ENCODE measurements at places on chromosomes 16 and 17.

GRCh38 chr16:54425681-54426552 lies 139.3 kb upstream of the IRX3 start:
- DNase-seq, result no peak

DNA sequence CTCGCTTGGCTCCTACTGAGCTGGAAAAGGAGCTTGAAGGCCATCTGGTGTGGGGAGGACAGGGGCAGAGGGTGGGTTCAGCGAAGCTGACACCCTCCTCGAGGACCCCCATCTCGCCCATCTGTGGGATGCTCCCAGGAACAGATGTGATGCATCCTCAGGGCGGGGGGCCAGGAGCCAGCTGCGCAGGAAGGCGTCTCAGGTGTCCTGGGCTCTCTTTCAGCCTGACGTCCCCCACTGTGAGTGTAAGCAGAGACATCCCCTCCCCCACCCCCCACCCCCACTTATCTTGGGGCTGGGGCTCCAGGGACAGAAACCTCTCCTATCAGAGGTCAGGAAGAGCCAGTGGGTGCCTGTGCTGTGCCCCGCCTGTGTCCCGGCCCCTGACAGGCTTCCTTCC lies 16.2 kb downstream of the KIF19 start:
- DNase-seq, result no peak

GRCh38 chr17:82836823-82837357 lies 2.9 kb downstream of the ZNF750 start:
- DNase-seq, result no peak

DNA sequence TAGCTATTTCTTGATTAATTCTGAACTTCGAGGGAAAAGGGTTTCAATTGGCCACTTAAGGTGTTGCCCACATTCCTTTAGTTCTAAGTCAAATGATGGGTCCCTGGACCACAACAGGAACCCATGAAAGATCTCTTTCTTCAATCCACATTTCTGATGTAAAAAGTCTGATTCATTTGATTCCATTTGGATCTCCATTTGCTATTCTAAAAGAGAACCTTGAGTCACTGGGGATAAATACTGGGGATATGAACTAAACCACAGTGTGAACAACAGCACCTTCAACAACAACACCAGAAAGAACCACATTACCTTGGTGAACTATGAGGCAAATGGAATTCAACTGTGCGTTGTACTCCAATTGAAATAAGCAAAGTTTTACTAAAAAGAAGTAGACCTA lies 108.9 kb upstream of the IRX5 start:
- DNase-seq, result no peak

DNA sequence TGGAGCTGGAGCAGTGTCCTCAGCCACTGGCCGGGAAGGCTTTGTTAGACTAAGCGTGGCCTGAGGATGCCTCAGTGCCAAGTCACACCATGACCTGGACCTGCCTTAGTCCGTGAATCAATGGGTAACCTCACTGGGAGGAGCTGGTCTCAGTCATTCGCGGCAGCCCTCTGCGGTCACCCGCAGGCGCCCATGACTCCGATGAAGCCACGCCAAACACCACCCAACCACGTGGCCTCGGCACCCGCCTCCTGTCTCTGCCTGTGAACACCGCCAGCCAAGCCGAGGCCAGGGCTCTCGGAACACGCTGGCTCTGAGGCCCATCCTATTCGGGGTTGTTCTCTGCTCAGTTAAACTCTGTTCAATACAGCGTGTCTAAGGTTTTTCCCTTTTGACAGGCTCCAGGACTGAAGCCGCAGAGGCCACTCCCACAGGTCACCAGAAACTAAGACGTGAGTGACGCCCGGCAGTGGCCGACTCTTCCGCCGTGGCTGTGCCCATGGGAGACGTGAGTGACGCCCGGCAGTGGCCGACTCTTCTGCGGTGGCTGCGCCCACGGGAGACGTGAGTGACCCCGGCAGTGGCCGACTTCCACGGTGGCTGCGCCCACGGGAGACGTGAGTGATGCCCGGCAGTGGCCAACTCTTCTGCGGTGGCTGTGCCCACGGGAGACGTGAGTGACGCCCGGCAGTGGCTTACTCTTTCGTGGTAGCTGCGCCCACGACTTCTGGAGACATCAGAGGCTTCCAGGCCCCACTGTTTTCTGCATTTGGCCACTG lies 16.8 kb upstream of the PABPN1L start:
- no peak for DNase-seq

DNA sequence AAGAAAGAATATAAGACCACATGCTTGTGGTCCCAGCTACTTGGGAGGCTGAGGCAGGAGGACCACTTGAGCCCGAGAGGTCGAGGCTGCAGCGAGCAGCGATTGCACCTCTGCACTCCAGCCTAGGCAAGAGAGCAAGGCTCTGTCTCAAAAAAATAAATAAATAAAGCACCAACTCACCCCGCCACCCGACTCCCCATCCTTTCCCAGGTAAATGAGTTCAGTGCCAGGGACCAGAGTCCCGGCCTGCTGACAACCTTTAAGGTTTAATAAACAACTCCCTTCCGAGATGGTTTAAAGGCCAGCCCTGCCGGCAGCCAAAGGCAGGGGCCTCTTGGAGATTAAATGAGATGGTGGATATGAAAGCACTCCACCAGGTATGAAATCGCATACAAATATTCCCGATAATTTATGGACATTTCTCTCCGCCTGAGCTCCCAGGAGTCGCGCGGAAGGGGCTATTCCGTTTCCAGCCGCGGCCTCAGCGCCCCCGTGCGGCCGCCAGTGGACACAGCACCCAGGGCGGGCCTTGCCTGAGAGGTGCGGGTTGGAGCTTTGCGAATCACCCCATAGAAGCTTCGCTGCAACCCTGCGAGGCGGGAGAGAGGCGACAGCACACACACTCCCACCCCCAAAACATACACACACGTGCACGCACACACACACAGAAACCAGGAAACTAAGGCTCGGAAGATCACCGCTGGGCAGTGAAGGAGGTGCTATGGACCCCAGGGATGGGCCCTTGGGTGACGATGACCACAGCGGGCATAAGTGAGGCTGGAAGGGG lies 4.0 kb upstream of the RPL38 start:
- peak; percentile 68 for DNase-seq

DNA sequence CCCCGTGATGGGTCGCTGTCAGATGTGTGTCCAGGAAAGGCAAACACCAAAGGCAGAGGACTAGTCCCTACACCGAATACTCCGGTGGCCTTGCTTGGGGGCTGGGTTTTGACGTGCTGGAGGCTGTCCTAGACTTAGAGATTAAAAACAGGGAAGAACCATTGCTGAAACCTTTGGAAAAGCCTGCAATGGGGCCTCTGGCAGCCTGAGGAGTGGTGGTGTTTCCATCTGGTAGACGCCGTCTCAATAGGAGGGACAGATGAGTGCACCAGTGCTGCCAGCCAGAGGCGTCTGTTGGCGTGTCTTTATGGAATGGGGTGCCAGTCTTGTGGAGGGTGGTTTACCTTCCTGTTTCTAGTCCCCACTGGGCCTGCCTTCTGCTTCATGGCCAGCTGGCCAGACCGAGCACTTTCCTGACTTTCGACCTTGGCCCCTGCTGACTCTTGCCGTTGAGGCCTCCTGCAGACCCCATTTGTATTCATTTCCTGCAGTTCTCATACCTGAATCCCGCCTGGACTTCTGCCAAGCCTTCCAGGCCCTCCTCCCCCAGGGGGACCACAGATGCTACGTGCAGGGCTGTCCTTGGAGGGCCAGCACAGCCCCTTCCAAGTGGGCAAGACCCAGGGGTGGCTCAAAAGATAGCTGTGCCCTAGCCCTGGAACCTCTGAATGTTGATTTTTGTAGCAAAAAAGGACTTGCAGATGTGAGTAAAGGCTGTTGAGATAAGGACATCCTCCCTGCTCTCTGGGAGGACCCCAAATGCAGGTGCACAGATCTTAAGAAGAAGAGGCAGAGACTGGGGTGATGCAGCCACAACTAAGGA lies 1.9 kb upstream of the DNASE1 start:
- DNase-seq, result no peak

DNA sequence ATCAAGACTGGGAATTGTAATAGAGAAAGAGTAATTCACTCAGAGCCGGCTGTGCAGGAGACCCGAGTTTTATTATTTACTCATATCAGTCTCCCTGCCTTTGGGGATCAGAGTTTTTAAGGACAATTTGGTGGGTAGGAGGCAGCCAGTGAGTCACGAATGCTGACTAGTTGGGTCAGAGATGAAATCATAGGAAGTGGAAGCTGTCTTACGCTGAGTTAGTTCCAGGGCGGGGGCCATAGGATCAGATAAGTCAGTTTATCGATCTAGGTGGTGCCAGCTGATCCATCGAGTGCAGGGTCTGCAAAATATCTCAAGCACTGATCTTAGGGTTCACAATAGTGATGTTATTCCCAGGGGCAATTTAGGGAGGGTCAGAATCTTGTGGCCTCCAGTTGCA lies 20.2 kb upstream of the GUCY2D start:
- no peak for DNase-seq

GRCh38 chr16:30478766-30479478 lies 6.4 kb downstream of the ITGAL start:
- DNase-seq, result no peak

GRCh38 chr17:53133876-53134275 lies 688.9 kb upstream of the KIF2B start:
- DNase-seq, result no peak

- DNase-seq, result no peak
Observed at GRCh38 chr16:84194470-84195200, 3.7 kb downstream of the ADAD2 start.

DNA sequence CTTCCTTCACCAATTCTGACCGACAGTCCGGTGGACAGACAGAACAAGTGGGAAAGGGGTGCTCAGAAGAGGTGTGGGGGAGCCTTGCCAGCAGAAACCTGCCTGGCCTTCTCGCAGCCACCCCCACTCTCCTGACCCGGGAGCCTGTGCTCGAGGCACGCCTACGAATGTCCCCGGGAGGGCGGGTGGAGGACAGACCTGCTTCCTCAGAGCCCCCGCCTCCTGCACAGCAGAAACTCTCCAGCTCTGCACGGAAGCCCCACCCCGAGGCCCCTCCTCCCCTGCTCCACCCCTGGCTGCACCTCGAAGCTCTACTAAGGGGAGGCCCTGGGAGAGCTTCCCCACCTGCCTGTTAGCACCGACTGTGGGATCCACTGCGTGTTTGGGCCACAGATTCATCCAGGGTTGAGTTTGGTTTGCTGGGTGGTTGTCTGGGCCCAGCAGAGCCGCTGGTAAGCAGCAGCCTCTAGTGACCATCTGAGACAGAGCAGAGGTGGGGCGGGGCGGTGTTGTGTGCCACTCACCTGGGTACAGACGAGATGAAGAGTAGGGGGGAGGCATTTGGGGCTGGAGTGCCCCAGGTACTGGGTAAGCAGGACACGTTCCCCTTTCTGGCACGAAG lies 6.2 kb downstream of the TAF1C start:
- no peak for DNase-seq

- DNase-seq, result no peak
Observed at GRCh38 chr16:89748921-89749320, 27.6 kb downstream of the ZNF276 start.

DNA sequence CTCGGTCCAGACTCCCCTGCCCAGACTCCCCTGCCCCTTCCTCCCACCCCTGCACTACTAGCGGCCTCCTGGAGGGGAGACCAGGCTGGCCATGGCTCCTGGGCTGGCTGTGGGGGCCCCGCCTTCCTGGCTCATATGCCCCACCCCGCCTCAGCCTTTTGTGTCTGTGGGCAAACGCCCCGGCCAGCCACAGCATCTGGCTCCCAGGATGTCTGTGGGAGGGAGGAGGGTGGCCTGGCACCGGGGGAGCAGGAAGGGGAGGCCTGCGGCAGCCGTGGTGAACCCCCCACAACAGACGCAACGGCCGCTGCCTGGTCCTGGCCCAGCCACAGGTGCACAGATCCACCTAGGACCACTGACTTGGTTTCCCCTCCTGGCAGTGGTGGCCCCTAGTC lies 32.9 kb downstream of the BAHCC1 start:
- no peak for DNase-seq

DNA sequence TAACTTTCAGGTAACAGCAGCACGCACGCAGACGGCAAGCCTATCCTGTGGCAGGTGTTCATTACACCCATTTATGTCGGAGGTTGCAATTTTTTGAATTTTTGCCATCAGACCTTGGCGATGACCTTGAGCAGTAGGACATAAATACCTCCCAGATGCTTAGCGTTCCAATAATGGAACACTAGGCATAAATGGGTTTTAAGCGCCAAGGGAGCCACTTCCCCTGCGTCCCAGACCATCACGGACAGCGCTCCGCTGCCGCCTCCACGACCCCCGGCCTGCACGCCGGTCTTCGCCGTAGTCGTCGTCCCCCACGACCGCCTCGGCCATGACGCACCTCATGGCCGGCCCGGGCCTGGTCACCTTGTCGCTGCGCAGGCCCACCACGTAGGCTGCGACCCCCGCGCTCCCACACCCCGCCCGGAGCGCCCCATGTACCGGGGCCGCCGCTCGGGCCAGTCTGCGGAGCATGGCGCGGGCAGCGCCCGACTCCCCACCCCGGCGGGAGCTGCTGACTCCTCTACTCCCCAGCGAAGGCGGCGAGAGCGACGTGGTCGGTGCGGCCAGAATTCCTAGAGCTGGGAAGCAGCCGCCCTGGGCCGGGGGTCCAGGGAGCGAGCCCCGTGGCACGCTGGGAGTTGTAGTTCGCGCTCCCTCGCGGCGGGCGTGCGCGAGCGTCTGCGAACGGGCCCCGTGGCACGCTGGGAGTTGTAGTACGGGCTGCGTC lies 22.7 kb downstream of the TMEM235 start:
- peak; percentile 87 for DNase-seq

DNA sequence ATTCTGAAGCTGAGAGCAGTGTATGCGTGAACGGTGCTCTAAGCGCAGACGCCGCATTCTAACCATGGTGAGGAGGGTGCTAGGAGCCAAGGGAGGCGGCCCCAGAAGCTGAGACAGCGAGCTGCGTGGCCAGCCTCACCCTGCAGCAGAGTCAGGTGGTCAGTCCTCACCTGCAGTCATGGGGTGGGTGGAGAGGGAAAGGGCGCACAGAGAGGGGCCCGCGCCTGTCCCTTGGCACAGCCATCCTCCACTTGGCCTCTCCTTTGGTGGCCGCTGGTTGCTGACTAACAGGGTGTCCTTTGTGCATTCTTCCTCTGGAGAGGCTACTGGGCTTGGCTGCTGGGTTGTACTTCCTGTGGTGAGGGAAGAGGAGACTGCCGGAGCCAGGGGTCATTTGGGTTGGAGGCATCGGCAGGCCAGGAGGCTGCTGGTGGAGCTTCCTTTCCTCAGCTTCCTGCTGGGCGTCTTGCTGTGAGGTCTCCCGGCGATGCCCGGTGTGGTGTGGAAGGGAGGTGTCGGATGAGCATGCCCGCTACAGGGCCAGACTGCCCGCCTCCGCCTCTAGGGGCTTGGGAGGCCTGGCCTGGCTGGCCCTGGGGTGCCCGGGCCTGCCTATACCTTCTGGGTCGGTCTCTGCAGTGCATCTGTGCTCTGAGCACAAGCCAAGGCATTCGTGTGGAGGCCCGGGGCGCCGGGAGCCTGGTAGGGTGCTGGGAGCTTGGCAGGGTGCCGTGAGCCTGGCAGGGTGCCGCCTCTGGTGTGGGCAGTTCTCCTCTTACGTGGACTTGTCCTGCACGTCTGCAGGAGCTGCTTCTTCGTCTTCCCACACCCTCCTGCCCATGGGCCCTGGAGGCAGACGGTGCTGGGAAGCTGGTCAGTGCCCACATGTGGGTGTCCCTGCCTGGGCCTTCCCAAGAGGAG lies 17.4 kb downstream of the RNF213 start:
- peak; percentile 74 for DNase-seq

GRCh38 chr17:21282231-21282630 lies 2.3 kb upstream of the MAP2K3 start:
- no peak for DNase-seq

Data from dorsolateral prefrontal cortex (tissue), 122 donors.